ENCODE measurements at places on chromosomes 13 and 19. TPM values are rescaled to one million over a fixed set of nuclear protein-coding genes. Genes with fewer than 3 reads are reported as not detected.

GRCh38 chr13:23680845-23681669 lies 110.8 kb downstream of the TNFRSF19 start:
- no peak for DNase-seq

DNA sequence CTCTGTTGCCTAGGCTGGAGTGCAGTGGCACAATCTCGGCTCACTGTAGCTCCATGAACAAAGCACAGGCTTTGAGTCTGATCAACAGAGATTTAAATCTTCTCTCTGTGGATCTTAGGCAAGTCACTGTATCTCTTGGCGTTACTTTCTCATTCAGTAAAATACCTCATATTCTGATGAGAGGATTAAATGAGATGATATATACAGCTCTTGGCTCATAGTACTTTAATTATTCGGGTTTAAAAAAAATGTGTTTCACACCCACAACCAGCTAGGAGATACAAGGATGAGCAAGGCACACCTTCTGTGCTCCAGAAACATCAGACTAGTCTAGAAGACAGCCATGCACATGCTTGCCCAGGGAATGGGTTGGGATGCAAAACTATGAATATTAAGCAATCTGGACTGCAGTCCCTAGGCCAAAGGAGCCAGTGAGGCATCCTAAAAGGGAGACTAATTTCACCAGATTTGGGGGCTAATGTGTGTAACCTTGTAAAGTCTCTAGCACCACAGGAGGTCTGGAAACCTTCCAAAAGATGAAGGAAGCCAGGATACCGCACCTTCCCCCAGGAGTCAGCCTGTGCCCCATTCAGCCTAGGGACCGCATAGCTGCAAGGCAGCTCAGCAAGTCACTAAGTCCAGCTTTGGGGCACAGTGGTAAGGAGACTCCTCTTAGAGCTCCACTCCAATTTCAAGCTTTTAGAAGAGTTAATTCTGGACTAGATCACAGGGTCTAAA lies 2.5 kb downstream of the VPS36 start:
- DNase-seq: no peak

- no peak for DNase-seq
Measured at GRCh38 chr13:100818711-100819110, 144.1 kb upstream of the TMTC4 start.

DNA sequence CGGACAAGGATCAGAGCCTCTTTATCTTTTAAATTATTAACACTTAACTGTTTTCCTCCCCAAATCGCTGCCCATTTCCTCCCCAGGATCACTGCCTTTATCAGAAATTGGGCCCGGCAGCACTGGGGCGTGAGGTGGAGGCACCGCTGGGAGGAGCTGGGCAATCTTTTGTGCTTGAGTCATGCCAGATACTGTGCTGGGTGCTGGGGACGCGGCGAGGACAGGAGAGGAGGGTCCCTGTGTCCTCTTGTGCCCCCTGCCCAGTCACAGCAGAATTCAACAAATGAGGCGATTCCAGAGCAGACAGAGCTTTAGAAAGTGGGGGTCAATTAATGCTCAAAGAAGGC lies 347.8 kb downstream of the ZNF536 start:
- no peak for DNase-seq

DNA sequence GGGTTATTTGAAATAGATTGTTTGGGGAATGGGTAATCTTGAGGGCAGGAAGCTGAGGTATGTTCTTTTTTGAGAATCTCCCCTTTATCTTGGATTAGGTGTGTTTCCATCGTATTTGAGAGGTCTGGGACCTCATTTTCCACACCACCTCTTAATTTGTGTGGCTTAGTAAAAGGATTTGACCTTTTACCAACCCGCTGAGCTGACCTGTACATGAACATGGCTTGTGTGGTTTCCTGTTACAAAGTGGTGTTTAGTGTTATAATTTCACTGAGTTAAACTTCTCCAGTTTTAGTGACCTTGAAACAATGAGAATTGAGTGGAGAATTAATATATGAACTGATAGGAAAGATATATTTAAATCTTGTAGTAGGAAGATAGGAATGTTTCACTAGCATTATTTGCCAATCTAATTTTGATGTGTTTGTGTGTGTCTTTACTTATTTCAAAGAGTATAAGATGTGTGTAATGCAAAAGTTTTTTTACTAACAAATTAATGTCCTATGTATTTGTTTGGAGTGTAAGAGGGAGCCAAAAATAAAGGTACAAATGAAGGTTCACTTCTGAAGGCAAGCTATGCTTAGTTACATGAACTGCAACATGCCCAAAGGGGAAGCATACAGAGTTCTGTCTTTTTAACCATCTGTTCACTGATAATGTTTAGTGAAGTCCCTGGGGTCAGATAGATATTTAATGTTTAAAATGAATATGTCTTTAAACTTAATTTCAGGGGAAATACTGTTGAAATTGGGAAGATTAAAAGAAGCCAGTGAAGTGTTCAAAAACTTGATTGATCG lies 17.1 kb downstream of the NAA16 start:
- DNase-seq: no peak

GRCh38 chr13:62278271-62278670 lies 862.6 kb upstream of the PCDH20 start:
- DNase-seq: no peak

GRCh38 chr13:106498571-106498970 lies 36.9 kb downstream of the EFNB2 start:
- no peak for DNase-seq

DNA sequence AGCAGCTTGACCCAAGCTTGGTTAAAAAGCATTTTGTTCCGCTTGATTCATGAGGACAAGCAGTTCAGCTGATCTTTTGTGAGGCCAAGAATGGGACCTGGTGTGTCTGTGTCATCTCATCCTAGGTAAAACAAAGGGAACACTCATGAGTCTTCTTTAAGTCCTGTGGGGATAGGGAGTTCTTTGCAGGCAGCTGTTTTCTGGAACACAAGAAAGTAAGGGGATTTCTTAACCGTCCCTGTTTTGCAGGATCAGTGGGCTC lies 134.5 kb upstream of the TMTC4 start:
- DNase-seq: no peak

GRCh38 chr13:93388701-93389100 lies 162.1 kb downstream of the GPC6 start:
- peak; percentile 11 for DNase-seq

DNA sequence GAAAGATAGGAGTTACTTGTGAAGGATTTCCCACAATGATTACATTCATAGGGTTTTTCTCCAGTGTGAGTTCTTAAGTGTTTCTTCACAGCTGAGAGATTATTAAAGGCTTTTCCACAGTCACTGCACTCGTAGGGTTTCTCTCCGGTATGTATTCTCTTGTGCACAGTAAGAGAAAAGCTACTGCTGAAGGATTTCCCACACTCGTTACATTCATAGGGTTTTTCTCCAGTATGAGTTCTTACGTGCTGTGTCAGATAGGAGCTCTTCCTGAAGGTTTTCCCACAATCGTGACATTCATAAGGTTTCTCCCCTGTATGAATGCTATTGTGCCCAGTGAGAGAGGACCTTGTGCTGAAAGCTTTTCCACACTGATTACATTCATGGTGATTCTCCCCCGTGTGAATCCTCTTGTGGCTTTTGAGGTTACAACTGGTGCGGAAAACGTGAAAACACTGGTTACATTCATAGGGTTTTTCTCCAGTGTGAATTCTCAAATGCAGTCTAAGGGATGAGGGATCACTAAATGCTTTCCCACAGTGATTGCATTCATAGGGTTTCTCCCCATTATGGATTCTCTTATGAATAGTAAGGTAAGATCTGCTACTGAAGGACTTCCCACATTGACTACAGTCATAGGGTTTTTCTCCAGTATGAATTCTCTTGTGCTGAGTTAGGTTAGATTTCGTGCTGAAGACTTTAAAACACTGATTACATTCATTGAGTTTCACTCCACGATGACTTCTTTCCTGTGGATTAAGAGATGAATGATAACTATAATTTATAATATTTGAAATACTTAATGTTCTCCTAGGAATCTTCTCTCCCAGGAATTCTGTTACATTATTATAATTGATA lies 20.6 kb downstream of the ZNF558 start:
- no peak for DNase-seq

GRCh38 chr19:43463381-43464133 lies 1.9 kb downstream of the LYPD3 start:
- DNase-seq: peak; percentile 62

DNA sequence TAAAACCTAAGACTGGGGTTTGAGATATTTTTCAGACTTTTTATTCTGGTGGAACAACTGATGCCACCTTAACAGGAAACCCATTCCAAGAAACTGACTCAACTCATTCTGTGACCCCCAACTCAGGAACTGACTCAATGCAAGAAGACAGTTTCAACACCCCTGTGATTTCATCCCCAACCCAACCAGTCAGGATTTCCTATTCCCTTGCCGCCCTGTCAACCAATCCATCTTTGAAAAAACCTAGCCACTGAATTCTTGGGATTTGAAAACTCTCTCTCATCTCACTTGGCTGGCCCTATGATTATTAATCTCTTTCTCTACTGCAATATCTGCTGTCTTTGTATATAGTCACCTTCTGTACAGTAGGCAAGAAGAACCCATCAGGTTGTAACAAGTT lies 1211.9 kb upstream of the ATXN8OS start:
- no peak for DNase-seq

DNA sequence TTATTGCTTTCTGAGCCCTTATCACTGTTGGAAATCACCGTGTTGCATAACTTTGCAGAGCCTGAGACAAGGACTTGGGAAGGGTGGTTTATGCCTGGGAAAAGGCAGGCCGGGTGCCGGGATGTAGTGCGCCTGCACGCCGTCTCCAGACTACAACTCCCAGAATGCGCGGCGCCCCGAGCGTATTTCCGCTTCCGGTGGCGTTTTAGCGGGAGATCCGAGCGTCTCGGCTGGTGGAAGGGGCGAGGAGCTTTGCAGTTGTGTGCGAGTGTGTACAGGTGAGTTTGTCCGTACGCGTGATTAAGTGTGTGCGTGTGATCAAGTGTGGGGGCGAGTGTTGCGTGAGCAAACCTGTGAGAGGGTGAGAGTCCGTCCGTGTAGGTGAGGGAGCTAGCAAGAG lies 75.4 kb downstream of the PEG3 start:
- no peak for DNase-seq

DNA sequence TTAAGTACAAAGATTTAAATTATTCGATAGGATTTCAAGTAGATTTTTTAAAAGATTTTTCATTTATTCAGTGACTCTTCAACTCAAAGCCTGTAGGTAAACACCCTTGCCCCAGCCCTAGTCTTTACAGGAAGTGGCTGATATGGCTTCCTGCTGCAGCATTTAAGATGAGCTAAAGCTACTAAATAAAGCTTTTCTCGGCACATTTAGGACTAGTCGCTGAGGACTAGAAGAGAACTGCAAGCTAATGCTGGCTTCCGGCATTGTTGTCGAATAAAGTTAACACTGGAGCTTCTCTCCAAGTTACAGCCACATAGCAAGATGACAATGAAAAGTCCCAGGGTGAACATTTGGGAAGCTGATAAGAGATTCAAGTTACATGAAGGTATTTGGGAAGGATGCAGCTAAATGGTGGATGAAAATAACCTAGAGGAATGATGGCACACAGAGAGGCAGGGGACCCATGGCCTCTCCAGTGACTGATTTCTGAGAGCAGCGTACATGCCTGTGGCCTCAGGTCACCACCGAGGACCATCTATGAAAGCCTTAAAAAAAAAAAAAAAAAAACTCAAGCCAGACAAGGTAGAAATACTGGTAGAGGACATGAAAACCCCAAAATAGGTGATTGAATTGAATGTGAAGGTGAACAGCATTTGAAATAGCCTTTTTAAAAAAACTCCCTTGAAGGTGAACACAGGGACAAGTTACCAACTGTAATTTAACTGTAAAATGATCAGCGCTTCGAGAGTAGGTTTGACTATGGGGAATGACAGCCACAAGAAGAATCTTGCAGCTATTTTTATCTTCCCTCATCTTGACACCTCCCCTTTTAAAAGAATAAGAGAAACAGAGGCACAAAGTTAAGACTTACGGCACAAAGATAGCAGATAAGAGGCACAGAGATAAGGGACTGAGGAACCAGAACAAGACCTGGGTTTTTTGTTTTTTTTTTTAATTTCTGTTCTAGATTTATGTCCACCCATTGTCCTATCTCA lies 155.4 kb downstream of the DCT start:
- no peak for DNase-seq

- no peak for DNase-seq
Measured at GRCh38 chr19:12237143-12237839, 57.4 kb downstream of the ZNF44 start.

DNA sequence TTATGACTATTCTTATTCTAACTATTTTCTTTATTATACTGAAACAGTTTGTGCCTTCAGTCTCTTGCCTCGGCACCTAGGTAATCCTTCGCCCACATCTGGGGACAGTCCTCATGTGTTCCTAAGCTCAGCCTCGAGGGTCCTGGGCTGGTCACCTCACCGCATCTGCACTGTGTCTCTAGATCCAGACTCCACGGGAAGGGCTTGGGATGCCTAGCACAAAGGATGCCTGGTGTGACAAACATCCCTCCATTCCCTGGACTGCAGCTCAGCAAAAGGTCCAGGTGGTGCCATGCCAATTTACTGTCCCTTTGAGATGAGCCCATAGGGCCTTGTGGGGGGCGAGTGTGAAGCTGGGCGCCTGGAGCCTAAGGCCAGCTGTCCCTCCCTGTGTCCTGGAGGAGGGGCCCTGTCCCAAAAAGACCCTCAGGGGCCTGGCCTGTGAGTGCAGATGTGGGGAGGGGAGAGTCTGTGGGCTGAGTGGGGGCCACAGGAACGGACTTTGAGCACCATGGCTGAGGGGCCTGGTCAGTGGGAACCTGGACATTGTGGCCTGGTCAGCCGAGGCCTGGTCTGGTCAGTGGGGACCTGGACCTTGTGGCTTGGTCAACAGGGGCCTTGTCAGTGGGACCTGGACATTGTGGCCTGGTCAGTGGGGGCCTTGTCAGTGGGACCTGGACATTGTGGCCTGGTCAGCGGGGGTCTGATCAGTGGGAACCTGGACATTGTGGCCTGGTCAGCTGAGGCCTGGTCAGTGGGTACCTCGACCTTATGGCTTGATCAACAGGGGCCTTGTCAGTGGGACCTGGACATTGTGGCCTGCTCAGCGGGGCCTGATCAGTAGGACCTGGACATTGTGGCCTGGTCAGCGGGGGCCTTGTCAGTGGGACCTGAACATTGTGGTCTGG lies 45.1 kb upstream of the TPM4 start:
- no peak for DNase-seq

Gene PCDH20
- not detected for polyA plus RNA-seq

Gene DCAF15
- polyA plus RNA-seq: 6.1 TPM

Gene ZNF729
- not detected for polyA plus RNA-seq

Gene SIGLEC5
- not detected for polyA plus RNA-seq

Gene SGCG
- polyA plus RNA-seq: 0.05 TPM

Gene NHLRC3
- polyA plus RNA-seq: 9.9 TPM

Gene CD70
- polyA plus RNA-seq: not detected

Gene SMIM44
- polyA plus RNA-seq: not detected

Gene STAP2
- 7.4 TPM for polyA plus RNA-seq

Gene CNFN
- polyA plus RNA-seq: 0.20 TPM

Gene COX7A1
- 15.0 TPM for polyA plus RNA-seq
